NCI-H2081 (cell line): ENCODE measurements at places on chromosomes 5 and 9.

- DNase-seq = no peak
Measured at GRCh38 chr5:178074266-178074952, 38.9 kb upstream of the N4BP3 start.

- no peak for DNase-seq
Measured at GRCh38 chr9:86253577-86253976, 5.9 kb downstream of the C9orf153 start.

DNA sequence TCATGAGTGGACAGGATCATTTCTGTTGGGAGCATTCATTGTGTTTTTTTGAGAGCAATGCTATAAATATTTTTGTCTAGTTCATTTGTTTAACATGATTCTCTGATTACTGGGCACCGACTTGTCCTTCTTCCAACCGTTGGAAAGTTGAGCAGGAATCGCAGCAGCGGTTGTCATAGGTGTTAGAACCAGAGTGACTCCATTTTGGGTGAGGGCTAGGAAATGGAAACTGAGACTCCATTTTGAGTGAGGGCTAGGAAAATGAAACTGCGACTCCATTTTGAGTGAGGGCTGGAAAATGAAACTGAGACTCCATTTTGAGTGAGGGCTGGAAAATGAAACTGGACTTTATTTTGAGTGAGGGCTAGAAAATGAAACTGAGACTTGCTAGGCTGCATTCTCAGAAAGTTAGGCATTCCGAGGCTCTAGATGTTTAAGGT is 100.6 kb downstream of the ICE1 start:
- DNase-seq = no peak

GRCh38 chr5:38245307-38245706 is 13.1 kb upstream of the EGFLAM start:
- no peak for DNase-seq

DNA sequence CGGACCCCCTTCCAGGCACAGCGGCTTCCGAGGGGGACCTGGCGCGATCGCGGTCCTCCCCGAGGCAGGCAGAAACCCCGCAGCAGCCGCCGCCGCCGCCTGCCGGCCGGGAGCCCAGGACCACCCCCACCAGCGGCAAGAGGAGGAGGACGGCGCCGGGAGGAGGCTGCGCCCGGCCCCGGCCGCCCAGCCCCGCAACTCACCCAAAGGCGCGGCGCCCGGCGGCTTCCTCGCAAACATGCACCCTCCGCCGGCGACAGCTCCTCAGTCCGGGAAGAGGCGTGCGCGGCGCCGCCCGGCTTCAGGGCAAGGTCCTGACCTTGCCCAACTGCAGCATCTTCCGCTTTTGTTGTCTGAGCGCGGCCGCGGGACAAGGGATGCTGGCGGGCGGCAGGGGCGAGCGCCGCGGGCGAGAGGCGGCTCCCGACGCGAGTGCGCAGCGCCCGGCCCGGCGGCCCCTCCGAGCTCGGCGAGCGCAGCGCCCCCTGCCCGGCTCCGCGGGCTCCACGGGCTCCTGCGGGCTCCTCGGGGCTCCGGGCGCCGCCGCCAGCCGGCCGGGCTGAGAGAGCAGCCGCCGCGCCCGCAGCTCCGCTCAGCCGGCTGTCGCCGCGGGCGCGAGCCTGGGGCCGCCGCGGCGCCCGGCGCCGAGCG is 507 bp downstream of the CTNND2 start:
- DNase-seq = peak; percentile 89

- DNase-seq = no peak
Measured at GRCh38 chr9:127202461-127203169, 62.0 kb upstream of the GARNL3 start.
